ENCODE measurements at places on chromosomes 3 and 15.

DNA sequence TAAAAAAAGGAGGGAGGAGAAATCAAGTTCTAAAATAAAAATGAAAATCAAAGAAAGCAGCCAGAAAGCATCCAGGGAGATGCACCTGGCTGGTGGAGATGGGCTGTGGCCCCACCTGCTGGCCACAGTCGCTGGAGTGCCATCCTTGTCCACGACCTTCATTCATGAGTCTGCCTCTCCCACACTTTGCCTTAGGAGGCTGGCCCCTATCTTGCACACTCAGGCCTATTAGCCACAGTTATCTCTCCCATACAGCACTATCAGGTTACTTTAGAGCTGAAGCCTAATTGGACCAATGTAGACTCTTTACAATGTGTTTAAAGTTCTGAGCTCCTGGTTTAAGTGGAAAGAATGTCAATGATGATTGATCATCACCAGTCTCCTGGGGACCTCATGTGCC lies 392.0 kb upstream of the RORA start:
- DNase-seq, result no peak

- DNase-seq, result no peak
Observed at GRCh38 chr3:48400824-48401433, 28.9 kb downstream of the FBXW12 start.

DNA sequence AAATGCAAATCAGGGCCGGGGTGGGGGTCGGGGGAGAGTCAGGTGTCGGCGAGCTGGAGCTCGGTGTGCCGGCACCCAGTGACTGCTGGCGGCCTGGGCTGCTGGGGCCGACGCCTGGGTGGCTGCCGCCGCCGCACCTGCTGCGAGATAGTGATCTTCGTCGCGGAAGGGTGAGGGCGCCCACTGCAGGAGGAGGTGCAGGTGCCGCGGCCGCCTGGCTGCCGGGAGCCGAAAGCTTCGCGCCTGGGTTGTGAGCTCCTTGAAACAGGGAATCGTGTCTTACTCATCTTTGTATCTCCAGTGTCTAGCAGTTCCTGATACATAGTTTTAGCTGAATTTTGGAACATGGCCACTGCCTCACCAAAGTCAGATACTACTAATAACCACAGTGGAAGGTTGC lies 64.0 kb upstream of the CPOX start:
- DNase-seq, result no peak

DNA sequence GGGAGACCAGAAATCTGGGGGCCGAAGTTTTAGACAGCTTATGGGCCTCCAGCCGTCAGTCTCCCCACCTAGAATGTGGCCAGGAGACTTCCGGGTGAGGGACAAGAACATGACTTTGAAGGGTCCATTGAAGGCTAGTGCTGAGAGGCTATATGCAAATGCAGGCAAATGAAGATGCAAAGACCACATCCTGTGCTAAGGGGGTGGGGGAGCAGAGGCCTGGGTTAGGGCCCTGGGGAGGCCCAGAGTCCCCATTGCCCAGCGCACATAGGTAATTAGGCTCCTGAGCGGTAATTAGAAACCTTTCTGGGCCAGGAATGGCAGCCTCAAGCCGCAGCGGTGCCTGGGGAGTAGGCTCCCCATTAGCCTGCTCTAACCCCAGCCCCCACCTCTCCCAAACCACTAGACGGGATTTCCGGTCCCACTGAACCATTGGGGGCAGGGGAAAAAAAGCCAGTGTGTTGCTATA lies 6.8 kb downstream of the CSK start:
- DNase-seq, result no peak

- DNase-seq, result no peak
Observed at GRCh38 chr3:193080821-193081365, 160.1 kb upstream of the PLAAT1 start.

GRCh38 chr3:39434574-39434973 lies 28.1 kb downstream of the RPSA start:
- no peak for DNase-seq

DNA sequence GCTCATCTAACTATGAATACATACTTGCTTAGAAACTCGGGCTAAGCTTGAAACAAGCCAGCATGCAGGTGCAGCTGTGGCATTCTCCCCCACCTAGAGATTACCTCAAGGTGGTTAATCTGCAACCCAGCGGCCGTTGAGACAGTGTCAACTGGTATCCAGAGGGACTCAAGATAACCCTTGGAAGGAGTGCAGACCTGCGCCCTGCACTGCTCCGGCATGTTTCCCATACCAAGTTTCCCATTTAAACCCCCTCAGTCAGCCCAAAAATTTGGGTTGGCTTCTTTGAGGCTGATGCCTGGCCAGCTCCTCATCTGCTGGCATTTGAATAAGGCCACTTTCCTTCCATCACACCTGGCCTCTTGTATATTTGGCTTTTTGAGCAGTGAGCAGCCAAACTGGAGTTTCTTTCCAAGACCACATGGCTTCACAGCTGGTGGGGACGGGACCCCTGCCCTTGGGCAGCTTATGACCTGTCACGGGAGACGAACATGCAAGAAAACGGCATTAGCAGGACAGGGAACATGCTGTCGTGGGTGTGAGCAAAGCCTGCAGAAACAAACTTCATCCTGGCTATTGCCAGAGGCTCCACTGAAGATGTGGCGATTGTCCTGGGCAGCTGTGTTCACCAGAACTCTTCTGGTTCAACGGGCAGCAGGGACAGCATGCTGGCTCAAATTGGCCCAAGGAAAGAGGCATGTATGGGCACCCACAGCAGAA lies 98.2 kb downstream of the PLXNA1 start:
- no peak for DNase-seq

DNA sequence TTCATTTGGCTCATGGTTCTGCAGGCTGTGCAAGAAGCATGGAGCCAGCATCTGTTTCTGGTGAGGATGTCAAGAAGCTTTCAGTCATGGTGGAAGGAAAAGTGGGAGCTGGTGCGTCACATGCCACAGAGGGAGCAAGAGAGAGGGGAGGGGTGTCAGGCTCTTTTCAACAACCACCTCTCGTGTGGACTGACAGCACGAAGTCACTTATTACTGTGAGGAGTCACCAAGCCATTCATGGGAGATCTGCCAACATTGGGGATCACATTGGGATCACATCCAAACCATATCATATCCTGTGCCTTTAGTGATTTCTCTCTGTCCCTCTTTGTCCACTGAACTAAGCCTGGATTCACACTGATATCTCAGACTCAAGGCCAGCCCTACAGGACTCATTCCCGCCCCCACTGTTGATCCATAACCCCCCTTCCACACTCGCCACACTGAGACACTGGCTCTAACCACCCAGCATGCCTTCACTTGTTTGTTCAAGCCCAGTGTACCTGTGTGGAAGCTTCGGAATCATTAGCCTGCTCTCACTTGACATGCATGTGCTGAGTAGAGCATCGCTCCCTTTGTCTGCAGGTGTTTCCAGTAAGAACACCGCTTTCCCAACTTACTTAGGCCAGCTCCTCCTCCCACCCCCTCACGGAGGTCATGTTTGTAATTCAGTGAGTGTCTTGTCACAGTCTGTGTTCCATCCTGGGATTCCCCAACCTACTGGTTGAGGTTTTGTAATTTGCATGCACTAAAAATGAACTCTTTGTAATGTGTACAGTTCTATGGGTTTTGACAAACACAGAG lies 132.2 kb downstream of the KLF13 start:
- DNase-seq, result no peak

- no peak for DNase-seq
Observed at GRCh38 chr3:67045711-67046465, 47.8 kb downstream of the KBTBD8 start.

DNA sequence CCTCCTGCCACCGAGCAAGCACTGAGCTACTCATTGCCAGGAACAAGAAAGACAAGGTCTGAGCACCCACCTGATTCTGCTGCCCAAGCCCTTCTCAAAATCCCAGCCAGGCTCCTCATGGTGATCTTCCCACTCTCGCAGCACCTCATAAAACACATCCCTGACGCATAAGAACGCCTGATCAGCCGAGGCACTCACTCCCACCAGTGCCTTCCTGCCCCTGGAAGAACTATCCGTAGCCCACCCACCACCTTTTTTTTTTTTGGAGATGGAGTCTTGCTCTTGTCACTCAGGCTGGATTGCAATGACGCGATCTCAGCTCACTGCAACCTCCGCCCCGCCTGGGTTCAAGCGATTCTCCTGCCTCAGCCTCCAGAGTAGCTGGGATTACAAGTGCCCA lies 3.9 kb downstream of the CDAN1 start:
- DNase-seq, result no peak

- no peak for DNase-seq
Observed at GRCh38 chr3:61674596-61674995, 113.2 kb downstream of the PTPRG start.

DNA sequence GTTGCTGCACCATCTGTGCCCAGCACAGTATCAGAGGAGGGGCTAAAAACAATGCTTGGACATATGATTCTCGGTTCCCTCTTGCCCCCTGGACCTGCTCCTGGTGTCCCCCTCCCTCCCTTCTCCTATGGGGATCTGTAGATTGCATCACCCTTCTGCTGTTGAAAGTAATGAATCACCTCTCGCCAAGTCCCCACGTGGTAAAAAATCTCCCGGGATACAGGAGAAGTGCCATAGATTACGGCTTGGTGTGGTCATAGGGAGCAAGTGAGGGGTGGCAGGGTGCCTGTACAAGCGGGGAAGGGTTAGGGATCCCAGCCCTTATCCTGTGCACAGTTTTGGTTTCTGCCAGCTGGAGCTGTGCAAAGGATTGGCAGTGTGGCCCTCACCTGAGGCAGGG lies 37.7 kb downstream of the AMOTL2 start:
- DNase-seq, result peak; percentile 35

GRCh38 chr3:197736010-197736490 lies 654 bp downstream of the RUBCN start:
- no peak for DNase-seq

DNA sequence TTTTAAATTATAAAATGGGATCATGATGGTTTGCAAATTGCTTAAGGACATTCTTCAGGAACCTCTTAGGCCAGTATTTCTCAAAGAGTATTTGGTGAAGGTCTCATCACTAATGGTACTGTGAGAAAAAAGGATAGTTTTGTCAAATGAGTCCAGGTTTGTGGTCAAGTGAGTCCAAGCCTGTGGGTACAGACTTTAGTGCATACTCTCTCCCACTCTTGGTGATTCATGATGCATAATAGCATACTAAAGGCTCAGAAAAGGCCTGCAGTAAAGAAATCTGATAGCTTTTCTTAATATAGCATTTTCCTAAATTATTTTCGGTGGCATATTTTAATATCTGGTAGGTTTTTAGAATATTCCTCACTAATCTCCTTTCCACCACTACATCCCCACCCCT lies 20.0 kb downstream of the BOC start:
- no peak for DNase-seq

DNA sequence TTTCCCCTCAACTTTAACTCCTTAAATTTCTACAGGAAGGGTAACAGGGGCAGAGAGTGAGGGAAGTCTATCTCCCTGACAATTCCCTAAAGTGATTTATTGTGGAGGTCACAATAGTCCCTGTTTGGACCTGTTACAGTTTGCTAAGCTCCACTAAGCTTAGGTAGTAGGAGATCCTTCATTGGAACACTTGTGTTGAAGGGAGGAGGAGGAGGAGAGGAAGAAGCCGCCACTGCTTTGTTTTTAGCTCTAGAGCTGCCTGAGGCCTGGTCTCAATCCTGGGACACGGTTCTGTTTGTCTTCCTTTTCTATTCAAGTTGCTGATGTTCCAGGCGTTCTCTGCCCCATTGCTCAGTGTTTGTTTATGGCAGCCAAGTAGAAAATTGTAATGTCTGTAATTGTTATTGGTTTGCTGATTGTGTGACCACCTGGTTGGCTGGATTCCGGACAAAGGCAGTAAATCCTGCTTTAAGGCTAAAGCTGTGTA lies 48.4 kb downstream of the HES1 start:
- DNase-seq, result no peak

GRCh38 chr15:85725564-85725963 lies 69.2 kb downstream of the KLHL25 start:
- no peak for DNase-seq

DNA sequence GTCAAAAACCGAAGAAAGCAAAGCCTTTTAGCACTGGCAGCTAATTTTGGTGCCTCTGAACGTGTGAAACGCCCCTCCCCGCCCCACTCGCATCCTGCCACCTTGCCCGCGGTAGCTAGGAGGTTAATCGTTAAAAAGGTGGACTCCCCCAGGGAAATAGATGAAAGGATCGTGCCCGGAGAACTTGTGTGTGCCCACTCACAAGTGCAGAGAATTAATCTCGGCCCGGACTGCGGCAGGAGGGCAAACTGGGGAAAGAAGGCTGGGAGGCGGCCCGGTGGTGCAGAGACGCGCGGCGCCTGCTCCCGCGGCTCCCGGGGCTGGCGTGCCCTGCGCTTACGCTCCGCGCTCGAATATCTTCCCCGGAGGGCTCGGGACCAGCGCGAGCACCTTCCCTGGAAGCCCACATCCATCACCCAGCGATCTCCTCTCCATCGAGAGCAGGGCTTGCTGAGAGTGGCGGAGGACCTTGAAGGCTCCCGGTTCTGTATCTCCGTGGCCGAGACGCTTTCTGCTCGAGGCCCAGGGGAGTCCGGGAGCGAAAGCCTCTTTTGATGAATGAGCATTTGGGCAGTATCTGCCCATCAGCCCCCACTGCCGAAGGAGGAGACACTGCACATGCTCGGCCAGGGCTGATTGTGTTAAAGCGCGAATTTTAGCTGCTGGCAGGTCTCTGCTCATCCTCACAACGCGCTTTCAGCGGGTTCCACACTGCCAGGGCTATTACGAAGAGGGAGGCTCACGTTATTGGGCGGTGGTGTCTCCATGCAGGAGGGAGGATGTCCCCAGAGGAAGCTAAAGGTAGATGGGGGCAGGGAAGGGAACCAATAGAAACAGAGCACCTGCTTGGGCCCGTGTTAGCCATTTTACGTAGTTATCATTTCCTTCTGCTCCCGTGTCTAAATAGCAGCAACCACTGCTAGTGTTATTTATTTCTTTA lies 1.3 kb upstream of the SPTSSB start:
- DNase-seq, result no peak

DNA sequence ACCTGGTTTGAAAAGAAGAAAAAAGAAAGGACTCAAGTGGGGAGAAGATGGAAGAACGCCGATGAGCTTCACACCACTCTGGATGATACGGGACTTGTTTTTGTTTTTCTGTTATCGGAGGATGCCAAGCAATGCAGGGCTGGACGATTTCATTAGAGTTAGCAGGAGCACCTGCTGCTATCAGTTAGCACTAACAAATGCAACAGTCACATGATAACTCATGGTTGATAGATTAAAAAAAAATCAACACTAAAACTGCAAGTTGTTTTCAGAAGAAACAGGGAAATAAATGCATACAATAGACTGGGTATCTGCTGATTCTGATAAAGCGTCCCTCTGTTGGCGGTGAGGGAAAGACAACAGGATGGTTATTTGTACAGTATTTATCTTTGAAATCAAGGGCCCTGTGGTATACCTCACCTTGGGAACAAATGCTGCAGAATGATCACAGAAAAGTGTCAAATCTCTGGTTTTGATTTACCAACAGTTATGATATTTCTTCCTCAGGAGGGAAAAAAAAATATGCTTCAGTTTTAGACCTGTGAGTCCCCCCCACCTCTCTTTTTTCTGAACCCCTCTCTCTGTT lies 575.1 kb downstream of the FOXP1 start:
- no peak for DNase-seq

- no peak for DNase-seq
Observed at GRCh38 chr3:119238363-119238762, 2.3 kb downstream of the B4GALT4 start.

GRCh38 chr3:184570489-184570888 lies 8.9 kb downstream of the EPHB3 start:
- no peak for DNase-seq

GRCh38 chr3:11713171-11713570 lies 69.5 kb upstream of the VGLL4 start:
- DNase-seq, result no peak

- no peak for DNase-seq
Observed at GRCh38 chr15:49650676-49651075, 29.8 kb downstream of the DTWD1 start.

Measured in mesenteric fat pad (tissue), 1 donor.